NCI-H82 (cell line): ENCODE measurements at places on chromosomes 4 and X.

DNA sequence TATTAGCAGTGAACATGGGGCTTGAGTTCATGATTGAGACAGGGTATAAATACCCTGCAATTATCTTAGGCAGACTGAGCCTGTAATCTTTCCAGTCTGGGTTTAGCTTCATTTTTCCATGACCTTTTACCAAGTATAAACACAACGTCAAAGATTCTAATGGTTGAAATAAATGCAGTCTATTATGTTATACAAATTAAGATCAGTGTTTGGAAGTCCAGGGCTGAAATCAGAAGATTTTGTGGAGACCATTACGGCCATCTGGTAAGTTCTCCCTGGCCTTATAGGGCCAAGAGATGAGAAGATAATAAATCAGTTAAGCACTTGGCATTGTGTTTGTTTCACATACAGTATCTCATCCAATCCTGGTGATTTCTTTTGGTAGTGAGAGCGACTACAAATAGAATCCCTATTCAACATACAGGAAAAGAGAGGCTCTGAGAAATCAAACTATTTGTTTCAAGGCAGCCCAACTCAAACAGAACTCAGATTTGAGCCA is 425.8 kb downstream of the PACRGL start:
- DNase-seq: no peak

- DNase-seq: peak; percentile 70
These were observed 210.0 kb downstream of the SOWAHB start for GRCh38 chr4:76687746-76688448.

GRCh38 chr4:172308078-172308477 is 494.9 kb downstream of the GALNTL6 start:
- DNase-seq: no peak

DNA sequence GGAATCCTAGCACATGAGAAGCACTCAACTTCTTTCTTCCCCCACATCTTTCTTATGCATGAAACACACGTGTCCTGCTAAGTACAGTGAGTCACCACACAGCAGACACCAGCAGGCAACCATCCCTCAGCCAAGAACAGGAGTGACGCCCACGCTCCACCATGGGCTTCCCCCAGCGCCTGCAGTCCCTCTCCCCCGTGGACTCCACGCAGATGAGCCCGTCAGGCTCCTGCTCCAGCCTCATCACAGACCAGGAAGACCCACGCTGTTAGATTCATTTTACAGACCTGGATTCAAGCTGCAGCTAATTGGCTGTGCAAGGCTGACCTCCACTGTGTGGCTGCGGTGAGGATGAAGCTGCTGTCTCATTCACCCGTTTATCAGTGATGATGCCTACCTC is 16.7 kb downstream of the HMX1 start:
- no peak for DNase-seq

DNA sequence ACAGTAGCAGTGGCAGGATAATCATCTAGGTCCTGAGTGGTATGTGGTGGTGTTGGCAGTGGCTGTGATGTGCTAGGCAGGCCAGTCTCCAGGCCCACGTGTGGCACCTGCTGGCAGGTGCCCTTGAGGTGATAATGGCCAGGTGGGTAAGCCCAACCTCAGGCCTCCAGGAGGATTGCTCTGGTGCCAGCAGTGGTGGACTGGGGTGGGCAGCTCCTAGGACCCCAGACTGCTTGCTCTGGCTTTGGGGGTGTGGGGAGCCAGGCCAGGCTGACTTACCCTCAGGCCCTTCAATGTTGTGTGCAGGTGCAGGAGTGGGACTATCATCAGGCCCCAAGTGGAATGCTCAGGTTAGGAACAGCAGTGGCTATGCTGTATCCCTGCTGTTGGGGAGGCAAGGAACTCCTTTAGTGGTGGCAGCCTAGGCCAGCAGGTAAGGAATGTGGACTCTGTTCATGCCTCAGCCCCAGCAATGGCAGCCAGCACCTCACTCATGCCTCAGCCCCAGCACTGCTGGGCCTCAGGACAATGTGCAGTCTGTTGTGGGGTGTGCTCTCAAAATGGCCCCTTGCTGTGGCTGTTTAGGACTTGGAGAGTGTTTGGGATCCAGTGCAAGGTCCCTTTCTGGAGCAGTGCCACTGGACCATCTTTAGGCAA is 24.3 kb downstream of the SERPINA7 start:
- no peak for DNase-seq

DNA sequence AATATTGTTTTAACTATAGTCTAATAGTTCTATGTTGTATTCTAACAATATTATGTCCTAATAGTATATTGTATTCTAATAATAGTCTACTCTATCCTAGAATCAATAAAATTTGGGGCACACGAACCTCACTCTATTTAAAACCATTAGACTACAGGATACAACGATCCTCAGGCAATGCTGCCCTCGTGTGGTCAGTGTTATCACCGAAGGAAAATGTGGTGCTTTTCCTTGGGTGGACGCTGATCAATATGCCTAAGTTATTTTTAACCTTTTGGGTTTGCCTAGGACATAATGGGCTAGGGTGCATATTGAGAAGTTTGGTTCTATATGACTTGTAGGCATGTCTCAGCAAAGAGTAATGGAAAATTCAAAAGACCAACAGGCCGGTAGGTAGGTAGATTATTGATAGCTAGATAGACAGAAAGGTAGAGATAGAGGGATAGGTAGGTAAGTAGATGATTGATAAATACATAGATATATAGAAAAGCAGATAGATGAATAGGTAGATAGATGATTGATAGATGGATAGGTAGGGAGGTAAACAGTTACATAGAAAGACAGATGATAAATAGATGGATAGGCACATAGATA is 75.1 kb downstream of the PRKX start:
- peak; percentile 62 for DNase-seq

DNA sequence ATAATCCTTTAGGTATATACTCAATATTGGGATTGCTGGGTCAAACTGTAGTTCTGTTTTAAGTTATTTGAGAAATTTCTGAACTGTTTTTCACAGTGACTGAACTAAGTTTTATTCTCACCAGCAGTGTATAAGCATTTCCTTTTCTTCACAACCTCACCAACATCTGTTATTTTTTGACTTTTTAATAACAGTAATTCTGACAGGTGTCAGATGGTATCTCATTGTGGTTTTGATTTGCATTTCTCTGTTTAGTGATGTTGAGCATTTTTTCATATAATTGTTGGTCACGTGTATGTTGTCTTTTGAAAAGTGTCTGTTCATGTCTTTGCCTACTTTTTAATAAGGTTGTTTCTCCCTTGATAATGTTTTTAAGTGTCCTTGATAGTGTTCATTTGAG is 112.6 kb downstream of the LINC00632 start:
- DNase-seq: no peak

- peak; percentile 48 for DNase-seq
These were observed 200.3 kb downstream of the PDGFC start for GRCh38 chr4:156771171-156771837.

GRCh38 chrX:150455215-150455608 is 92.1 kb downstream of the MAMLD1 start:
- DNase-seq: no peak

DNA sequence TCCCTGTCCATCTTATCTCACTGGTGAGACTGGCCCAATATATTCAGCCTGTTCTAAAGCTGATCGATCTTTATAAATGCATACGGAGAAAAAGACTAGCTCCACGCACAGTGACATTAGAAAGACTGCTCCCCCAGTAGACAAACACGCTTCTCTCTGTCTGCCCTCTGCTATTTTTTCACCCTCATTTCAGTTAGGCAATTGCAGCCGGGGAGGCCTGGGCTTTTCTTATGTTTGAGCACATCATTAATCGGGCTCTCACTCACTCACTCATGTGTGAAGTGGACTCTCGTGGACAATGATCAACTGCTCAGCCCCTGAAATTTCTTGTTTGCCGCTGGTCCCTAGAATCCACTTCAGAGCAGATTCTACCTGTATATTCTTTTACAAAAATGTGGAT is 824.7 kb upstream of the TENM3 start:
- no peak for DNase-seq

- DNase-seq: peak; percentile 17
These were observed 1.4 kb downstream of the DGKK start for GRCh38 chrX:50469206-50469605.

DNA sequence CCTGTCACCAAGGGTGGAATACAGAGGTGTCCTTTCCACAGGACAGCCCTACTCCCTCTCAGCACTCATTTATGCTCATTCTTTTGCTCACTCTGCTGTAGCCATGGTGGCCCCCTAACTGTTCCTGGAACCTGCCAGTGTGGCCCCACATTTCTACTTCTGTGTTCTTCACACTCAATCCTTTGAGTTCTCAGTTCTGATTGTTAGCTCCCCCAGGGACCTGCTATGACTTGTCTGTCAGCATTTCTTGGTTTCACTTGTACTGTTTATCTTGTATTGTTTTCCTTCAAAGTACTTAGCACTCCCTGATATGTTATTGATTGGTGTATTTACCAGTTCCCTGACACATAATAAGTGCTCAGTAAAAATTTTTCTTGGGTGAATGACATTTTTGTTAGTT is 14.9 kb downstream of the VBP1 start:
- DNase-seq: no peak
